Smooth muscle cell of the umbilical artery (primary cell): ENCODE measurements at places on chromosomes 7 and 10. TPM values are rescaled to one million over a fixed set of nuclear protein-coding genes. Genes with fewer than 3 reads are reported as not detected.

The HMX2 gene
- total RNA-seq = not detected in 2 replicates

The ACBD7 gene
- total RNA-seq = 0.28 and 0.30 TPM in 2 replicates

The BMPR1A gene
- total RNA-seq = 63.7 and 69.8 TPM in 2 replicates

The FGFBP3 gene
- total RNA-seq = 0.59 and 0.74 TPM in 2 replicates

The METTL2B gene
- 34.4 and 44.1 TPM in 2 replicates for total RNA-seq
